B cell (primary cell): ENCODE measurements at places on chromosomes 5 and 9. TPM values are rescaled to one million over a fixed set of nuclear protein-coding genes. Genes with fewer than 3 reads are reported as not detected.

Gene RELL2
- total RNA-seq = 11.6 and 12.1 TPM in 2 replicates

Gene LCN15
- total RNA-seq = not detected in 2 replicates

Gene GNAQ
- 0.36 and 1.4 TPM in 2 replicates for total RNA-seq

Gene SPINK6
- total RNA-seq = not detected in 2 replicates

DNA sequence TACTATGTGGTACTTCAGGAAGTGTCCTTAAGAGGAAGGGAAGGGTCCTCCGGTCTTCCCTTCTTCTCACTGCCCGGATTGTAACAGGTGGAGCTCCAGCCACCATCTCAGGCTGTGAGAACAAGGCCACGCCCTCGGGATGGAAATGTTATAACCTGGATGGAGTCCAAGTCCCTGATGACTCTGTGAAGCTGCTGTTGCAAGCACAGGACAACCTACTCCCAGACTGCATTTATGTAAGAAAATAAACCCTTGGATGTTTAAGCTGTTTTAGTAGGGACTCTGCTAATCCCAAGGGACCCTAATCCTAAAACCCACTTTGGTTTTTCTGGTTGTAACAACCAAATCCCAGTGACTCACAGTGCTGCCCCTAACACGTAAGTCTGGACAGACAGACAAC is 221.6 kb downstream of the ACTL7B start:
- H3K27me3 ChIP-seq = no peaks in the 10 kb centered on the region
- no peaks in the 10 kb centered on the region for H3K36me3 ChIP-seq
- H3K27ac ChIP-seq = no peak overlapping the region
- DNase-seq = no peak

DNA sequence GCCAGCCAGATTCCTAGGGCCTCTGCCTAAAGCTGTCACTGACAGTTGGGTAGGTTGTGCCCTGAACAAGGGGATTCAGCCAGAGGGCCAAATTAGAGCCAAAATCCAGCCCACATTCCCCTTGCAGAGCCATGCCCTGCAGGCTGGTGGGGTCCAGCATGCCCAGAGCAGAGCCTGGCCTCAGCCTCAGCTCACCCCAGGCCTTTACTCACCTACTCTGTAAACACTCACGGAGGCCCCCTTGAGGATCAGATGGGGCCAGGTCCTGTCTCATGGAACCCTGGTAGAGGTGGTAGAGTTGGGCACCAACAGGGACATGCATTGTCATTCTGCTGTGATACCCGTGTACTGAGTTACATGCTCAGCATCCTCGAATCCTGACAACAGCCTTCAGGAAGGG is 74.9 kb downstream of the LMX1B start:
- DNase-seq = no peak
- H3K36me3 ChIP-seq = no peaks in the 10 kb centered on the region

- no peaks in the 10 kb centered on the region for H3K36me3 ChIP-seq
- H3K27me3 ChIP-seq = no peaks in the 10 kb centered on the region
- H3K4me1 ChIP-seq = peaks cover 52% of the 10 kb centered on the region
- peak; percentile 8 for DNase-seq
- H3K27ac ChIP-seq = no peak overlapping the region
Observed at GRCh38 chr5:10576121-10576789, 12.4 kb downstream of the ANKRD33B start.

GRCh38 chr5:163505368-163506094 is at the start of gene MAT2B:
Gene MAT2B (plus strand): TSS chr5:163505619. CDS start chr5:163505687, 68 bp downstream.
- no peaks in the 10 kb centered on the region for H3K36me3 ChIP-seq
- H3K27me3 ChIP-seq = no peaks in the 10 kb centered on the region

- no peak overlapping the region for H3K4me3 ChIP-seq
- no peaks in the 10 kb centered on the region for H3K36me3 ChIP-seq
- H3K27ac ChIP-seq = peak overlapping the region; percentile 74
- peaks cover 57% of the 10 kb centered on the region for H3K4me1 ChIP-seq
Observed at GRCh38 chr9:93065135-93065720, 6.7 kb downstream of the SUSD3 start.

- H3K36me3 ChIP-seq = no peaks in the 10 kb centered on the region
- H3K27me3 ChIP-seq = no peaks in the 10 kb centered on the region
- H3K27ac ChIP-seq = no peak overlapping the region
- no peak overlapping the region for H3K4me3 ChIP-seq
- no peak for DNase-seq
- no peaks in the 10 kb centered on the region for H3K4me1 ChIP-seq
Observed at GRCh38 chr5:117568622-117569021, 994.0 kb upstream of the SEMA6A start.

GRCh38 chr5:6046296-6046967 is 331.9 kb downstream of the MED10 start:
- no peaks in the 10 kb centered on the region for H3K4me1 ChIP-seq
- H3K27me3 ChIP-seq = no peaks in the 10 kb centered on the region
- no peak for DNase-seq
- H3K36me3 ChIP-seq = no peaks in the 10 kb centered on the region
- H3K27ac ChIP-seq = no peak overlapping the region

- no peak overlapping the region for H3K4me3 ChIP-seq
- H3K27ac ChIP-seq = no peak overlapping the region
- H3K27me3 ChIP-seq = no peaks in the 10 kb centered on the region
- no peak for DNase-seq
Observed at GRCh38 chr5:55672477-55672911, 39.6 kb downstream of the SLC38A9 start.

DNA sequence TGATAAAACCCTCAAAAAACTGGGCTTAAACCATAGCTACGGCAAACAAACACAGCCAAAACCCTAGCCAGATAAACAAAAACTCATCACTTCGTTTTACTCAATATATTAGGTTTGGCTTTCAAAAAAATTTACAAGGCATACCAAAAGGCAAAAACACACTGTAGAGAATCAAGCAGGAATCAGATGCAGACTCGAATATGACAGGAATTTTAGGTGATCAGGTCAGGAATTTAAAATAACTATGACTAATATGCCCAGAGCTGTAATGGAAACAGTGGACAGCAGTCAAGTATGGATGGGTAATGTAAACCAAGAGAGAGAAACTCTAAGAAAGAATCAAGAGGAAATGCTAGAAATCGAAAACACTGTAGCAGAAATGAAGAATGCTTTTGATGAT is 26.5 kb upstream of the DOCK2 start:
- no peak overlapping the region for H3K4me3 ChIP-seq
- no peak overlapping the region for H3K27ac ChIP-seq
- H3K27me3 ChIP-seq = no peaks in the 10 kb centered on the region
